ENCODE measurements at places on chromosomes 3 and 15.

DNA sequence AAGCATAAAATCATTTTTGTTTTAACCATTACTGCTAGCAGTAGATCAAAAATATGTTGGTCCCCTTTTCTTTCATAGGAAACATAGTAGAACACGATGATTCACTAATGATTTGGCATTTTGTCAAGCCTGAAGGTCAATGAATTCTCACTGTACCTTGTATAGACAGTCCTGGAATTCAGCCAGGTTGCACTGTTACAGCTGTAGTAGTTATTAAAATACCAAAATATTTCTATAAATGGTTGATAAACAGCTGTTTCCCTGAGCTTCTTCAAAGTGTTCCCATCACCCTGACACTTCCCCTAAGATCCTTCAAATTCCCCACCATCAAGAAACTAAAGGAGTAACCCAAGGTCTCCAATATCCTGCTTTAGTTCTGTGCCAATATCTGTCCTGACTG is 200.9 kb downstream of the ATP8B4 start:
- DNase-seq, result no peak

DNA sequence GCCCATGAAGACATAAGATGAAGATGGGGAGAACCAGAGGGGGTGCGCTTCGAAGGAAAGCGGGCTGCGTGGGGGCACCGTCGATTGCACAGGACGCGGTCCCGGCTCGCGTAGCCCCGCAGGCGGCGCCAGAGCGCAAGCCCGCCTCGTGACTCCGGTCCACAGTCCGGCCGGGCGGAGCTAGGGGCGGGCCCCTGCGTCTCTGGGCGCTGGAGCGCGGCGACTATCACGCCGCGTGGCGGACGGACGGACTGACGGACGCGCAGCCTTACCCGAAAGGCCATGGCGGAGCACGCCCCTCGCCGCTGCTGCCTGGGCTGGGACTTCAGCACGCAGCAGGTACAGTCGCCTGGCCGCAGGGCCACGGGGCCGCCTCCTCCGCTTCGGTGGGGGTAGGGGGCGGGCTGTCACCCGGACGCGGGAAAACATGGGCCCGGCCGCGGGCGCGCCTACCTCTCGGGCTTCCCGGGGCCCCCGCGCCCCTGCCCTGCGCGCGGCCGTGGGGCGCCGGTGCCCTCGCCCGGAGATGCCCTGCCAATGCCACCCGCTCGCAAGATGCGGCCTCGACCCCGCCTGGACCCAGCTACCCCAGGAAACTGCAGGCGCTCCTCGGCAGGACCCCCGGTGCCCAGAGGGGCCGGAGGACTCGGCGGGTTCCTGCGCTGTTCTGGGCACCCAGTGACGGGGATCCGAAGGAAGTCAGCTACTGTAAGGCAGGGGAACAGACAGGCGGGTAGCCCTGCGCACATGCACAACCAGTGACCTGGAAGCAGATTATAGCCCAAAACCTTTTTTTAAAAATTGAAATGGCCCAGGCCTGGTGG is at the start of gene XYLB:
Gene XYLB, plus strand, starts transcription at position 199 of the 824 bp plus-strand sequence. Its CDS starts 84 bp downstream, at position 283.
- peak; percentile 91 for DNase-seq

- DNase-seq, result no peak
Observed at GRCh38 chr15:62124973-62125303, 40.1 kb downstream of the C2CD4B start.

DNA sequence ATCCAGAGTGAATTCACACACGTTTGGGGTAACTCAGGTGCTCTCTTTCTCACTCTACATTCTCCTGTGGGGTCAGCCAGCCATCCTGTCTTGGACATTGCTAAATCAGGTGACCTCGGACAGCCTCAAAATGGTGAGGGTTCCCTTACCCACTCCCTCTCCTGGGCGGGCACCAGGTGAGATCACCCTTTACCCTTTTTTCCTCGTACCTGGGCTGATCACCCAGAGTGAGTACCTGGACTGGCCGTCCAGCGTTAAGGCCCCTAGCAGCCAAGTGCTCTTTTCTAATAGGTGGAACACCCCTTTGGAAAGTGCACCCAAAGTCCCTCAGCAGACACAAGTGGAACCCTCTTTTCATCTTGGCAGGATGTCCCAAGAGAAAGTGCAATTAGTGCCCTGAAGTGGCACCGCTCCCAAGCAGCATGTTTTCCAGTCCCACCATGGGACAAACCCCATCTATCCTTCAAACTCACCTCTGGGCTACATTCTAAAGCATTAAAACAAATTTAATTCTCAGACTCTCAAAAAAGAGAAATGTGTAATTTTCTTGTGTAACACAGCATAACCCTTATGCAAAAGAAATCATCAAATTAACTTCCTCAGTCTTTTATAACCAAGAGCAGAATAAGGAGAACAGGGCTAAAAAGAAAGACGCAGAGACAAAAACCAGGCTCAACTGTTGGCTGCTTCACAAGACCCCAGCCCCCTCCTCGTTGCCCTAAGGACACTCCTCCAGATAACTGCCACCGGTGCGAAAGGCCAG is 20.7 kb downstream of the TRANK1 start:
- no peak for DNase-seq

- DNase-seq, result no peak
Observed at GRCh38 chr3:36373084-36373483, 7.2 kb upstream of the STAC start.

GRCh38 chr15:71091601-71092000 is 23.7 kb upstream of the THSD4 start:
- no peak for DNase-seq

GRCh38 chr15:80777137-80777536 is 2.0 kb upstream of the CEMIP start:
- no peak for DNase-seq

DNA sequence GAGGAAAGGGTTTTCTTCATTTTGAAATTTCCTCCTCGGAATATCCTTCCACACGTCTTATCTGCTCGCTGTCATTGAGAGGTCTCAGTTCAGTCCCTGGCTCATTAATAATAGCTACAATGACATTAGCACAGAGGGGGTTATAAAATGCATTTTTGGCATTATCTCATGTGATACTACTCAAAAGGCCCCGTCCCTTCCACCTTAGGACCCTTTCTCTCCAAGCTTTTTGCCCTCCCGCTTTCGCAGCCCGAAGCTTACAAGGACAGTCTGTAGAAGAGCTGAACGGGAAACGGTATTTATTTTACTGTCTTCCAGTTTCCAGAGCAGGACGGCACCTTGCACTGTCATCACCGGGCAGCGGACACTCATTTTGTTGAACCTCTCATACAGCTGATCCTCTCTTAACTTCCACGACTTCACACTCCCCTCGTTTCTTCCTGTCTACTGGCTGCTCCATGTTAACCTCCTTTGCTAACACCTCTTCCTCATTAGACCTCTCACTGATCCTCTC is 5.6 kb upstream of the PLEKHO2 start:
- no peak for DNase-seq

DNA sequence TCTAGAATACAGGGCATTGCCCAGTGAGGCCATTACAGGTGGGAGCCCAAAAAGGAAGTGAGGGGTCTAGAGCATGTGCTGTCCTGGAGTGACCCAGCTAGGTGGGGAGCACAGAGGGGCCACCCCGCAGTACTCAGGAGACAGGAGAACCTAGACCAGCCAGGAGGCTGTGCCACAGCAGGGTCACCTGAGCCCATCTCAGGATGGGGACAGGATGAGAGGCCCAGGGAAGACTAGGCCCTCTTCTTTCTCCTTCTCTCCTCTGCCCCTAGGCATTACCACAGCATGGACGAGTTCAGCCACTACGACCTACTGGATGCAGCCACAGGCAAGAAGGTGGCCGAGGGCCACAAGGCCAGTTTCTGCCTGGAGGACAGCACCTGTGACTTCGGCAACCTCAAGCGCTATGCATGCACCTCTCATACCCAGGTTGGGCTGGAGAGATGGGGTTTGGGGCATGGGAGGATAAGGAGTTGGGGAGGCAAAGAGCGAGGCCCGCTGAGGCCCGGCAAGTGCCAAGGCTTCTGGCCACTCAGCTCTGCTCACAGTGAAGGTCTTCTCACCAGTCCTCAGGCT is 20.6 kb downstream of the LOXL1 start:
- DNase-seq, result no peak

DNA sequence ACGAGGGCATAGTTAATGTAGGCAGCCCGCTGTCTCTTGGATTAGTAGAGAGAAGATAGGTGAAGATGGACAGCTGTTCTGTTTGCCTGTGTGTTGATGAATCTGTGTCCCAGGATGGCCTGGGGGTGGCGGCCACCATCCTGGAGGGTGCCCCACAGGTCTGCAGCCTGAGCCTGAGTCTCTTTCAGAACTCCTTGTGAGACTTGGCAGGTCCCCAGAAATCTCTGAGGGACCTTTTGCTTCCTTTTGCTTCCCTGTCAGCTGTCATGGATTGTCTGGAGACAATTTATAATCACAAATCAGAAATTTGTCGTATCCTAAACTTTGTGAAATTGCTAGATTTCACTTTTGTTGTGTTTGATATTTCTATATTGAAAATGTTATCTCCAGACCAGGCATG is 17.4 kb downstream of the FAN1 start:
- DNase-seq, result no peak

Data from activated CD4-positive, alpha-beta T cell treated with anti-CD3 and anti-CD28 coated beads, Interleukin-2, Interleukin-6, amounts not matched to agents 100 ng/mL and 50 ng/mL, durations not matched to agents 16 hours and 8 hours (primary cell).